ENCODE measurements at places on chromosomes 7 and 10.

- DNase-seq, result no peak
These were observed 340.7 kb upstream of the CELF2 start for GRCh38 chr10:10676972-10677371.

- DNase-seq, result no peak
These were observed 21.6 kb downstream of the JCAD start for GRCh38 chr10:30037620-30038336.

DNA sequence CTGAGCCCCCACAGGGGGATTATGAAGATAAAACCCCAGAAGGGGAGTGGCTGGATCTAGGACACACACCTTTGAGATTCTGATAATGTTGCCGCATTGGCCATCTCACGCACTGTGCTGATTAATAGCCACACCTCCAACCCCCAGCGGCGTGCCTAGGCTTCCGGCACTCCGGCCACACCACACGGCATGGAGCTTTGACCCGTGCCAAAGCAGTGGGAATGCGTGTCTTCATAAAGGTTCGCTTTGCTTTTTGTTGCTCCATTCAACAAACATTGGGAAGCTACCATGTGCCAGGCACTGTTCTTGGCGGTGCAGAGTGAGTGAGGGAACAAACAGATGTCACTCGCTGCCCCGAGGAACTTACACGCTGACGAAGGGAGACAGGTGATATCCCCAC, 117.6 kb downstream of the TCERG1L start:
- DNase-seq, result no peak

GRCh38 chr7:16315280-16315679, 106.1 kb downstream of the CRPPA start:
- no peak for DNase-seq

- no peak for DNase-seq
These were observed 38.0 kb downstream of the USP6NL start for GRCh38 chr10:11573497-11573896.

DNA sequence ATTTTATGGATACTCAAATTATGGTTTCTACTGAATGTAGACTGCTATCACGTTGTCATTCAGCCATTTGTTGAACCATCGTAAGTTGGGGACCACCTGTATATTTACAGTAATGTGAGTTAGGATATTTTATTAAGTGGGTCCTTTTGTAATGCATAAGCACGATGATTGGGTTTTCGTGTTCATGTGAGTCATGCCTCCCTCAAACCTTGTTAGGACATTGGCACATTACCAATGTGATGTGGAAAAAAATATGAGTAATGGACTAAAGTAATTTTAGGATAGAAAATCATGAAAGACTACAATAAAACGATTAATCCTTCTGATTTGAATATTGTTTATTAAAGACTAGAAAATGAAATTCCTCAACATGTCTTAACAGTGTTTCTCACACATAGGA, 8.7 kb downstream of the SMC3 start:
- no peak for DNase-seq

DNA sequence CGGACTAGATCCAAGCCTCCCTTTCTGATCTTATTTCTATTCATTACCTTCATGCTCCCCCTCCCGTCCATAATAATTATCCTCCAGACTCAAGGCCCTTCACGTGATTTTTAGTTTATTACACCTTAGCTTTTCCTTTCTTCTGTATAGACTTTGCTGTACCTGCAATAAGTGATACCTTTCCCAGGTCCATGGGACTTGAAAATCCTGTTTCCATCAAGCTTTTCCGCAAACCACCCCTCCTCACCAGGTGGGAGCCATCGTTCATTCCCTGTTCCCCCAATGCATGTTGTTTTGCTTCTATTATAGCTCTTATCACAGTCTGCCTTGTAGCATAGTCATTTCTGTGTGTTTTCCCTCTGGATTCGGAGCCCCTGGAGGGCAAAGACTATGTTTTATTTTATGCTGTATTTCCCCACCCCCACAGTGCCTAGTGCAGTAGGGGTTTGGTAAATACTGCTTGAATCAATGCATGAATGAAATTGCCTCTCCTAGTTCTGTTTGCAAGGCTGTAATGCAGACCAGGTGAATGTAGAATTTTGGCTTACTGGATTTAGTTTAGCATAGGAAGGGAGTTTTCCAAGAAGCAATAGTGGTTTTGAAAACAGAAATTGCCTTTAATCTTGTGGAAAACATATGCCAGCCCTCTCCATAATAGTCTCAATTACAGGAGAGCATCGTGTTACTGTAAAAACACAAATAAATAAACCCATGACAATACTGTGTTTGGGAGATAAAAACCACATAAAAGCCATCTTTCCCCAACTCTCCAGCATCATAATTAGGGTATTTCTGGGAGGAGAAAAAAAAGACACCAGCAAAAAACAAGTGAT, 213.4 kb downstream of the AUTS2 start:
- no peak for DNase-seq

DNA sequence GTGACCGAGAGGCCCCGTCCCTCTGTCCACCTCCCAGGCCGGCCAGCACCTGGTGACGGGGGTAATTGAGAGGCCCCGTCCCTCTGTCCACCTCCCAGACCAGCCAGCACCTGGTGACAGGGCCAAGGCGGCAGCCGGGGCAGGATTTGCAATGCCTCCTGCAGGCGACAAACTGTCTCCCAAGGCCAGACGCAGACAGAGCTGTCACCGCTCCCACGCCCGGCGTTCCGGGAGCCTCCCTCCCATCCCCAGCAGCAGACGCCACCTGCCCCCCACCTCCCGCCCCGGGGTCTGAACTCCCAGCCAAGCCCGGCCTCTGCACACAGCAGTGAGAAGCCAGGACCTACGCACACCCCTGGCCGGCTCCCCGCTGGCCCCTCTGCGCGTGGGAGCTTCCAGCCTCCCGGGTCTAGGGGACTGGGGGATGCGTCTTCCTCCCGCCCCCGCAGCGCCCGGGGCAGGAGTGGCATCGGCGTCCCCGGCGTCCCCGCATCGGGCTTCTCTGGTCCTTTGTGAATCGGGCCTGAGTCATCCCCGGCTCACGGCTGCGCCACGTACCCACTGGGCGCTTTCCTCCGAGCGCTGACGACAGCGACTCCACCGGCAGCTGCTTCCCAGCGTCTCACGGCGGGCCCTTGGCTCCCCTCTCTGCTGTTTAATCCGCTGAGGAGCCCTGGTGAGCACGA, 95.1 kb upstream of the DIP2C start:
- no peak for DNase-seq

- DNase-seq, result no peak
These were observed 20.1 kb downstream of the AFAP1L2 start for GRCh38 chr10:114384181-114384580.
